ENCODE measurements at places on chromosomes 4 and X.

- DNase-seq: no peak
Observed at GRCh38 chrX:13263560-13264251, 56.1 kb downstream of the ATXN3L start.

- DNase-seq: no peak
Observed at GRCh38 chr4:152684007-152684406, 4.2 kb upstream of the TMEM154 start.

DNA sequence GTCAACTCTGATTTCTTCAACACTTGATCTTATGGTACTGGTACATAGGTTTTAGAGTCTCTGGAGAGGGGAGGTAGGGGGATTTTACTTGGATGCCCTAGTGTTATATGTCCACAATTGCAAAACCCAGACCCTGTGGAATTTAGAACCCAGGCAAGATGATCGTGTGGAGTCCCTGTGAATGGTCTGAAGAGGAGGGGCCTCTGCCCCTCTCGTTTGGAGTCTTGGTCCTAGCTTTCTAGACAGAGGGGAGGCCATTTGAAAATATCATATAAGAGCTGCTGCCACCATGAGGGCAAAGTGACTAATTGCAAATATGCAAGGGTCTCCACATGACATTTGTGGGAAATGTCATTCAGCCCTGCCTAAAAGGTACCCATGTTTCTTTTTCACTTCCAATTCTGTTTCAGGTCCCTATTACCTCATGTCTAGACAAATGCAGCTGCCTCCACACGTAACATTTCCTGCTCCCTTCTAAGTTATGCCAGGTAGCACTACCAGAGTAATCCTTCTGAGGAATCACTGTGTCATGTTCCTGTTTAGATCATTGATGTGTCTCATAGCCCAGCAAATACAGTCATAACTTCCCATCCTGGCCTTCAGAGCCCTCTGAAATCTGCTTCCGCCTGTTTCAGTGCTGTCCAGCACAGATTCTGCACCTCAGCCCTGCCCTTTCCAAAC, 126.8 kb downstream of the KLHL8 start:
- DNase-seq: peak; percentile 6

GRCh38 chr4:186260504-186261448, 5.2 kb upstream of the F11 start:
- no peak for DNase-seq

DNA sequence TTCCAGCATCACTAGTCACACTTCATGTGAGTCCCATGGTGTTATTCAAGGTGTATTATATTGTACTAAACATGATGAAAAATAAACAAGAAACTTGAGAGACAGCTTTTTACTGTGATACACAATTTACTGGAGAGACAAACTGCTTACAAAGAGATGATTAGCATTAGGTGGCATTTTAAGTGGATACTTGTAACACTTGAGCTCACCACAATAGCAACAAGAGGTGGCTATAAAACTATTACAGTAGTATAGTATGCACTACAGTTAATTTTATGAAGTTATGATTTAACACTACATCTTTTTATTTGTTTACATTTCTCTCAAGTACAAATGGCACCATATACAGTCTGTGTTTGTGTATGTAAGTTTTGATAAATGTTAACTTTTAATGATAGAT, 246.6 kb downstream of the PARM1 start:
- DNase-seq: no peak

DNA sequence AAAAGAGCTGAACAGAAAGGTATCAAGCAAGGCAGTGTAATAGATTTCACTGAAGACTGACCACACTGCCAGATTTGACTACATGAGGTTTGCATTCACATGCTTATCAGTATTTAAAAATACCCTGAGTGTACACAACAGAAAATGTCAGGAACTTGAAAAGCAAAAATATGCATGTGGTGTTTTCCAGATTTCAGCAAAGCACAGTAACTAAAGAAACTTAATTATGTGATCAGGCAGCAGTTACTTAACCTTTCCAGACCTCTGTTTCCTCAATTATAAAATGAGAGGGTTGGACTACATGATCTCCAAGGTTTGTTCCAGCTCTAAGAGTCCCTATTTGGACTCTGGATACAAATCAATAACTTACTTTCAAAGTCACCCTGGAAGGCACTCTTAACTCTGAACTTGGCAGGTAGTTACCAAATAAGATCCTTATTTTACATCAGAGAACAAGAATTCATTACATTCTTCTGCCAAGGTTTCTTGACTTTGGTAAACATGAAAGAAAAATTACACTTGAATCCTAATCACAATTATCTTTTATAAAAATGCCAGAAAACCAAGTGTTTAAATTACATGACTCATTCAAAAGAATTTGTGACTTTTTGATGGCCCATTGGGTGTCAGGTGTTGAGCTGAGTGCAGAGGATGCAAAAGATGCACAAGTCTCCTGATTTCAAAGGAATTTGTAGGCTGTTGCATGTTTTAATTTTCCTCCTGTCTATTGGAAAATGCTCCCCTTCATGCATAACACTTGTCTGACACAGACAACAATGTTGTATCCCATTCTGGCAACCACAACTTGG, 241.6 kb downstream of the MGST2 start:
- DNase-seq: no peak

DNA sequence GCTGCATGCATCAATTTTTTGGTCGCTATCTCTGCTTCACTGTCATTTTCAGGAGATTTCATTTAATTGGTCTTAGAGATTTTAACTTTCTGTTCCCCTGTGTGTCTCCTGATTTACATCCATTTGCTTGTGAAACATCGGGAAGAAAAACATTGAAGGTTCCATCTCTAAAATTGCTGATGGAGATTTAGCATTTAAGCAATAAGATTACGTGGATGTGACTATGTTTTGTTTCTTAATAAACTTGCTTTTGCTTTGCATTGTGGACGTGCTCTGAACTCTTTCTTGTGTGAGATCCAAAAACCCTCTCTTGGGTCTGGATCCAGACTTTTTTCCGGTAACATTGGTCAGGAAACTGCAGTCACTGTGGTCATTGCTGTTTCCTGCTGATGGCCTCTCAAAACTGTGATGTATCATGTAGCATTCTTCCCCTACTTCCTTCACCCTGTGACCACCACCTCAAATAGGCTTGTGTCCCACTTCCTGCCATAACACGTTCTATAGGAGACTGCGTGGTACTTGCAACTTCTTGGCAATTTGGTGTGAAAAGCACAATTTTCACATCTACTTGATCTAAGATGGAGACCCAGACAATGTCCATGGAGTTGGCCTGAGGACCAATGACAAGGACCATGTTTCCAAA, 4.9 kb downstream of the CXCL2 start:
- no peak for DNase-seq

DNA sequence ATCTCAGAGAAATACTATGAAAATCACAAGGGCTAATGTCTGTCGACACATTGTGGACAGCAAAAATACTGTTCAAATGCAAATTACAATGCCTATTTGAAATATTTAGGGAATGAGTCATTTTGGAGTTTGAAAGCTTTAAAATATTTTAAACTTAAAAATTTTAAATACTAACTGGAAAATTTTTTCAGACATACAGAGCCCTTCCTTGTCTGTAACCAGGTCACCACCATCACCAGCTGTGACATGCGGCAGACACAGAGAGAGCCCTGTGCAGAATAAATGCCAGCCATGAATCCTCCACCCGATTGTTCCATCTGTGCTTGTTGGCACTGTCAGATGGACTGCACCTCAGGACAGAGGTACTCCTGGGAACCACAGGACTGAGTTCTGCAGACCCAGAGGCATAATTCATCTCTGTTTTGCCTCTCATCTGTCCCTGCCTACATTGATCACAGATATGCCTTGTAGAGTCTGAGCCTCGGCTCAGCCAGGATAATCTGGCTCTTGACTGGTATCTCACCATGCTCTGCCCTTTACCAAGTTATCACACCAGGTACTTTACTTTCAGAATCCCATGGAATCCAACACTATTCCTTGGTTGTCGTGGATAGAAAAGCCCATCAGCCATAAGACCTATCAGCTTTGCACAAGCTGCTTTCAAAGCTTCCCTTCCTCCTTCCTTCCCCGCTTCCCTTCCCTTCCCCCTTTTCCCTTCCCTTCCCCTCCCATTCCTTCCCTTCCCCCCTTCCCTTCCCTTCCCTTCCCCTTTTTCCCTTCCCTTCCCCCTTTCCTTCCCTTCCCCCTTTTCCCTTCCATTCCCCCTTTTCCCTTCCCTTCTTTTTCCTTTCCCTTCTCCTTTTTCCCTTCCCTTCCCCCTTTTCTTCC, 67.2 kb downstream of the TBC1D9 start:
- DNase-seq: no peak

- peak; percentile 6 for DNase-seq
Observed at GRCh38 chr4:41887821-41888686, 47.2 kb upstream of the TMEM33 start.

- no peak for DNase-seq
Observed at GRCh38 chrX:150238632-150239382, 124.3 kb upstream of the MAMLD1 start.

- DNase-seq: no peak
Observed at GRCh38 chr4:98603683-98604521, 54.5 kb downstream of the TSPAN5 start.

GRCh38 chr4:148643851-148644250, 201.6 kb upstream of the NR3C2 start:
- DNase-seq: no peak

DNA sequence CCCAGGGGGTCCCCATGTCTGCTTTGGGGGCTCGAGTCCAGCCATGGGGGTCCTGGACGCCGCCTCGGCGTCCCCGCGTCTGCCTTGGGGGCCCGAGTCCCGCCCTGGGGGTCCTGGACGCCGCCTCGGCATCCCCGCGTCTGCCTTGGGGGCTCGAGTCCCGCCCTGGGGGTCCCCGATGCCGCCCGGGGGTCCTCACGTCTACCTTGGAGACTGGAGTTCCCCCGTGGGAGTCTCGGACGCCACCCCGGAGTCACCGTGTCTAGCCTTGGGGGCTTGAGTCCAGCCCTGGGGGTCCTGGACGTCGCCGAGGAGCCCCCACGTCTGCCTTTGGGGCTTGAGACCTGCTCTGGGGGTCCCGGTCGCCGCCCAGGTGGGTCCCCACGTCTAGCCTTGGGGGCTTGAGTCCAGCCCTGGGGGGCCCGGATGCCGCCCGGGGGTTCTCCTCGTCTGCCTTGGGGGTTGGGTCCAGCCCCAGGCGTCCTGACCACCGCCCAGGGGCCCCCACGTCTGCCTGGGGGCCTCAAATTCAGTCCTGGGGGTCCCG, 1.1 kb upstream of the GTPBP6 start:
- DNase-seq: no peak

- no peak for DNase-seq
Observed at GRCh38 chr4:101140228-101140627, 207.1 kb downstream of the PPP3CA start.

- no peak for DNase-seq
Observed at GRCh38 chrX:2516623-2517022, 15.8 kb upstream of the DHRSX start.

Data from NCI-H2171 (cell line).